ENCODE measurements at places on chromosomes 1 and 21.
A peak's percentile ranks its signal among the peaks of the same experiment; 100 is the strongest.

DNA sequence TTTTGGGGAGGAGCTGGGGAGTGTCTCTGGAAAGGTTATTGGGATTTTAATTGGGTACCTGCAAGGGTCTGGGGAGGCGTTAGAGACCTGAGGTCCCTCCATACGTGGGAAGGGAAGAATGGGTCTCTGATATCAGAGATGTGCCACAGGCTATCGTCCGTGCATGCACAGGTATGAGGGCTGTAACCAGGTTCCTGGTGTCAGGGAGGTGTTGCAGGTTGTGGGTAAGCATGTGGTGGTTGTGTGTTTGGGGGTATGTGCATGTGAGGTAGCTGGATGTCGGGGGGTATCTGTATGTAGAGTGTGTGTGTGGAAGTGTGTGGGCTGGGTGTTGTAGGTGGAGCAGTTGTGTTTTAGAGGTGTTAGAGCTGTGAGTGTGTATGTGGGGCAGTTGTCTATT is 8.3 kb downstream of the AHDC1 start:
- DNase-seq: no peak

GRCh38 chr1:200240656-200241055 is 169.2 kb downstream of the ZNF281 start:
- peak; percentile 14 for DNase-seq

DNA sequence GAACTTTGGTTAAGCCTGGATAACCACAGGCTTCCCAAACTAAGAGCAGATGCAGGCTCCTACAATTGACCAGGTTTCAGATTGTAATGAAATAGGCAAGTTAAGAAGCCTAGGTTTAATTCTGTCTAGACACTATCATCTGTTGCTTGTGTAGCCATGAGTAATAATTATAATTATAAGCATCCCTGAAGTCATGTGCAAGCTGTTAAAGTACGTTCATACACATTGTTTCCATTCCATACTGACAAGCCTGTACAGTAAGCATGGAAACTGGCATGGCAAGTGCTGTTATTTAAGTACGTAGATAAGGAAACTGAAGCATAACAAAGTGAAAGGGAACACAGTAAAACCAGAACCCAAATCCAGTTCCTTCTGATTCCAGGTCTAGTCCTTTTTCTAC is 557.2 kb upstream of the BEND5 start:
- DNase-seq: no peak

- peak; percentile 71 for DNase-seq
Observed at GRCh38 chr1:206923009-206923960, 1.5 kb upstream of the FCMR start.

- no peak for DNase-seq
Observed at GRCh38 chr1:10727751-10728232, 68.7 kb downstream of the CASZ1 start.

DNA sequence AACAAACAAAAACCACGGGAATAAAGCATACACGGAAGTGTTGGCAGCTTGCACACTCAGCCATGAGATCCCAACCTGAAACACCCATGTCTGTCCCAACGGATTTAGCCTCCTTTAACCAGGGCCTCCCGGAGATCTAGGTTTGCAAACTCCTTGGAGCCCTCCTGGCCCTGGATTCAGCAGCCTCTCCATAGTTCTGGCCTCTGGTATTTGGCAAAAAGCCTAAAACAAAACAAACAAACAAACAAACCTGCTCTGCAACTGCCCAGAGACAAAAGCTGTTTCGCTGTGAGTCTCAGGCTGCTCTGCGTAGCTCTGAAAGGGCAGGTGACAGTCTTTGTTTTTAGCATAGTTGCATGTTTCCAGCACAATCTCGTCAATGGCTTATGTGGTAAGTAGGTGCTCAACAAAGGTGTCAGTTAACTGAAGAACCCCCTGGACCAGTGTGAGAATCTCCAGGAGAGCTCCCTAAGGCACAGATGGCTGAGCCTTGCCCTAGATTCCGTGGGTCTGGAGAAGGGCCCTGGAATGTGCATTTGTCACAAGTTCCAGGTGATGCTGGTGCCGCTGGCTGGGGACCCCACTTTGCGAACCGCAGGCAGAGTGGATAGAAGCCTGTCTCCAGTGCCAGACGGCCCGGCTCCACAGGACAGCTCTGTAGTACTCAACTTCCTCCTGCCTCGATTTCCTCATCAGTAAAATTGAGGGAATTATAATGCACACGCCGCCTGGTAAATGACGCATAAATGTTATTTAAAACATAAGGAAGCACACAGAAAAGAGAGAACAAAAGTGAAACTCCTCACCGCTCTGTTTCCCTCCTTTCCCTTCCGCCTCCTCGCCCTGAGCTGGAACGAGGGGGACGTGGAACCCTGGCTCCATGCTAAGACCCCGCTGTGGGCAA is 86.2 kb downstream of the RIPK4 start:
- DNase-seq: no peak

DNA sequence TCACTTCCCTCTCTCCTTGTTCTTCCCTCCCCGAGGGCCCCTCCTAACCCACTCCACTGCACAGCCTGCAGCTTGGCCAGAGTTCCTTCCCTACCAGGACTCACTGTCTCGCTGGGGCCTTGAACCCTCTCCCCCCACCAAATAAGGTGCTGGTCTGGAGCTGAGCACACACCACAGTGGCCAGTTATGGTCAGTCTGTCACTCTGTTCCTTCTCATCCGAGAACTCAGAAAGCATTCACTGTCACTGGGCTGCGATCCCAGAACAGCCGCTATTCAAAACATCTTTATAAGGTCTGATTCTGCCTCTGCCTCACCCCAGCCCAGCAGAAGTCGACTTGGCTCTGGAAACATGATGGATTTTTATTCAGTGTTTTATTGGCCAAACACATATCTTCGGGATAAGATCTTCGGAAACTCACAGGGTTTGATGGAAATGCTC is 19.8 kb upstream of the LBR start:
- no peak for DNase-seq

- no peak for DNase-seq
Observed at GRCh38 chr1:15538771-15539170, 12.1 kb downstream of the DNAJC16 start.

DNA sequence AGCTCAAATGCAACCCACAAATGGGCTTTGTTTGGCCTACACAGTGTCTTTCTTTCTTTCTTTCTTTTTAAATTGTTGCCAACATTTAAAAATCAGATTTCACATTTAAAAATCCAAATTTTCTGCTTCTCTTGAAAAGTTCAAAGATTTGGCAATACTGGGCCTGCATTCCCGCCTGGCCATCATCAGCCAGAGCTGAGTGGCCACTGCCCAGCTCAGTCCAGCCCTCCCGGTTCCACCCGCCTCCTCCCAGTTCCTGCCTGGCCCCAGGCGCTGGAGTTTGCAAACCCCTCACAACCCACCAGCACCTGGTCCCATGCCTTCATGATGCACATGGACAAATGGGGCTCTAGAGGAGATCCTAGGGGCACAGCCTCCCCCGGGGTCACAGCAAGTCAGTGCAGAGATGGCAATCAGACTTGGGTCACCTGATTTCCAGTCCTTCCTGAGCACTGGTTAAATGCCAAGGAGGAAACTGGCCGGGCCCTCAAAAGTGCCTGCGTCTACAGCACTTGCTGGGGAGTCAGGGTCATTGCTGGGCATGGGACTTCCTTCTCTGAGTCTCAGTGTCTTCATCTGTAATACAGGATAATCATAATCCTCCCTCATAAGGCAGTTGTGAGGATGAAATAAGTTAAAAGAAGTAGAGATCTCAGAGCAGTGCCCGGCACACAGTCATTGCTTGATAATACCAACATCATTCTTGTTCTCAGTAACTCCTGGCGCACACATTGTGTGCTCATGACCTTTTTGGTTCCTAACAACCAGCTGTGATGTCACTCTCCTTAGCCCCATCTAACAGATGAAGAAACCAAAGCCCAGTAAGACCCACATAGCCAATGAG is 41.0 kb upstream of the LAPTM5 start:
- DNase-seq: no peak

- DNase-seq: peak; percentile 59
Observed at GRCh38 chr21:35528116-35529042, 479.3 kb upstream of the RUNX1 start.

GRCh38 chr1:218671573-218671972 is 326.4 kb downstream of the TGFB2 start:
- no peak for DNase-seq

GRCh38 chr1:43232482-43232881 is 37.3 kb upstream of the TMEM125 start:
- DNase-seq: no peak

DNA sequence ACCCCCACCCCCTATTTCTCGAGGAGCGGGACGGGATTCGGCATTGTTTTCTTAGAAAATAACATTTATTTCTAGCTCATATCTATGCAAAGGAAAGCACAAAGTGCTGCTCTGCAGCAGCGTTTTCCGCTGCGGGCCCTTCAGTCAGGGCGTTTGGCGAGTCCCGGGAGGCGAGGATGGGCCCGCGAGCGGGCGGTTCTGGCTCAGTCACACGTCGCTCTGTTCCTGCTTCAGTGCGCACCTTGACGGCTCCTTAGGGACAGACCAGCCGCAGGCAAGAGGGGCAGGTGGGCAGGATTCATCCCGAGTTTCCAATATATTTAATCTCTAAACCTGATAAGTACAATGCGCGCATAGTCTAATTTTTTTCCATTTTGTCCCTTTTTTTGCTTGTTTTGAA is 5.7 kb downstream of the DMRTA2 start:
- DNase-seq: no peak

- DNase-seq: no peak
Observed at GRCh38 chr1:247347477-247348222, 16.0 kb upstream of the ZNF496 start.

GRCh38 chr1:228979774-228980173 is 244.5 kb downstream of the RHOU start:
- DNase-seq: no peak

DNA sequence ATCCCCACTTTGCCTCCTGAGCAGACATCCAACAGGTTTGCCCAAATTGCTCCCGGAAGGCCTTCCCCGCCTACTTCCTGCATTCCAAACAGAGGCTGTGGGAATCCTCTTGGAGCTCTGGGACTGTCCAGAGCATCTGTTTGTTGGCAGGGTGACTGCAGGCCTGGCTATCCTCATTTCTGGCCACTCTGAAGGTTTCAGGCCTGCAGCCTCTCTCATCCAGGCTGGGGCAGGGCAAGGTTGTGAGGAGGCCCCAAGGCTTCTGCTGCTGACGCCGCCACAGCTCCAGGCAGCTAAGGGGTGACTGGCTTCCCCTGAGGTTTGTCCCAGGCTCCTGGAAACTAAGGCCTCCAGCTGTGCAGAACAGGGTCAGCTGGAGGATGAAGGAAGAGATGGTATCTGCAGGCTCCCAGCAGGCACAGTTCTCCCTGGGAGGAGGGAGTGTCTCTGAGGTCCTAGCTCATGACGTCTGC is 11.3 kb downstream of the CDK18 start:
- no peak for DNase-seq

GRCh38 chr1:220894924-220895256 is 15.6 kb downstream of the HLX start:
- no peak for DNase-seq

DNA sequence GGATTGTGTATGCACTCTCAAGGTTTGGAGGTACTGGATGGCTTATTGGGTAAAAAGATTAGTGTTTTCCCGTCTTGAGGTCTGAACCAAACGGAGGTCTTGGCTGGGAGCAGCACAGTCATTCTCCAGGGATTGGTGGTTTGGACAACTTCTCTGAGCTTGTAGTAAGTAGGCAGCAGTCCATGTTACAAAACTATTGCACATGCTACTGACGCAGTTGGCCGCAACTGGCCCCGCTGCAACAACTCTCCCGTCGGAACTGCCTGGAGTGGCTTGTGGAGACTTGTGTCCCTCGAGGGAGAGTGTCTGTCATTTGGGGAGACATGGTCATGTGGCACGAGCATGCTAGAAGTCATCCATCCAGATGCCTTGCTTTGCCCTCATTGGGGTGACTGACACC is 276.0 kb downstream of the TM2D1 start:
- DNase-seq: no peak

DNA sequence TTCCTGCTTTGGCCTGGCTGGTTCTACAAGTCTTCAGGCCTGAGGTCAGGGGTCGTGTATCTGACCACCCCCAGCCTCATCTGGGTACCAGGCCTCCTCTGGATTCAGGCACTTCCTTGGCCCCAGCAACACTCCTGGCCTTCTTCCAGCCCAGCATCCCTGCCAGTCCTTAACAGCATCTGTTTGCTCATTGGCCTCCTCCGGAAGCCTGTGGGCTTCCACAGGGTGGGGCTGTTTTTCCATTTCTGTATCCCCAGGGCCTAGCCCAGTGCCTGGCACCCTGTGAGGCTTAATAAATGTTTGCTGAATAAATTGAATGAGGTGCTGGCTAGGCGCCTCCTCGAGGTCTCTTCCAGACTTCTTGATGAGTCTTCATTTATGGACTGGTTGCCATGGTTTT is 21.5 kb upstream of the GPR37L1 start:
- DNase-seq: no peak

- DNase-seq: peak; percentile 13
Observed at GRCh38 chr1:109632671-109633346, 13.2 kb downstream of the AMPD2 start.

DNA sequence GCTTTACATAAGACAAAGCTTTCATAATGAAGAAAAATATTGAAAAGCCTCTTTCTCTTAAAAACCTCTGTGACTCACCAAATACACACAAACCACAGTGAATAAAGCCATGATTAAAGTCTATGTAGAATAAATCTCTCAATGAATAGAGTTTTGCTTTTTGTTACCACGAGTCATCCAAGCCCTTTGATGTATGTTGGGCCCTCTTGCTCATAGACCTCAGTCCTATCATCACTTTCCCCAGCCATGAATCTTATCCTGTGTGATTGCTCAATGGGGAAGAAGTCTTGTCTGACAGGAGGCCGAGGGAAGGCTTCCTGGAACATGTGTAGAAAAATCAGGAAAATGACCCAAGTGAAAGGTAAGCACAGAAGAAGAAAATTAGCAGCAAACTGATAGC is 60.8 kb downstream of the NGF start:
- no peak for DNase-seq

DNA sequence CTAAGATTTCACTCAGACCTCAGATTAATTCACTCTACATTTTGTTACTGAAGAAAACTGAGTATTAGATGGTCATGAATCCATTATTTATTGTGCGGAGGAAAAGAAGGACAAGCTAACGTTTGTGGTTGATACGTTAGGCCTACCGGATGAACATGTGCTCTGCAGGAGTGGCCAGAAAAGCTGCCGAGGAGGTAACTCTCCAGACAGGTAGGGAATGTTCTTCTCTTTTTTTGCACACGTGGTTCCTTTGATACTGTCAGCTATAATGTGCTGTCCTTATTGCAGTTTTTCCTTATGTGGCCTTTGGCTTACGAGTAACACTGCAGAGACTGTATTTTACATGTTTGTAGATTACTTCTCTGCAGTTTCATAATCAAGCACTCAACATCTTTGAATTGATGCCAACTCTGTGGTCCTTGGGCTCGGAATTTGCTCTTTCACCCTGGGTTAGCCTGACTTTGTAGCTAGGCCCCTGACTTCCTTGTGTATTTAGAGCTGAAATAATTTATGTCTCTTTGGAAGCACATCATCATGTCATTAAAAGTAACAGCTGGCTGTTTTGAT is 13.6 kb downstream of the MTR start:
- no peak for DNase-seq

- peak; percentile 80 for DNase-seq
Observed at GRCh38 chr1:109113590-109114341, at the start of gene ELAPOR1. Gene ELAPOR1 (plus strand): TSS chr1:109114115. CDS start chr1:109114184, 69 bp downstream.

DNA sequence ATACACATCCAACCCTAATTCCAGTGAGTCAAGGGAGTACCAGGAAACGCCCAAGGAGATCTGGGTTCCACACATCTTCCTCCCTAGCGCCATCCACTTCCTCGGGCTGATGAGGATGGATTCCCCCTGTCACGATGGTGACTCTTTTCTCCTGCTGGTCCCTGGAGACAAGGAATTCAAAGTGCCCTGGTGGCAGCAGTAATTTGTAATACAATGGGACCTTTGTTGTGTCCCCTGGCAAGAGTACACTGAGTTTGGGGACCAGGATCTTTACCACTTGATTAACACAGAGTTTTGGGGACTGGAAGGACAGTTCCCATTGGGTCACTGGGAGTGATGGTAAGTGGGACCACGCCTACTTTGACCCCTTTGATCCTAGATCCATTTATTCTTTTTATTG is 9.4 kb upstream of the JAK1 start:
- DNase-seq: no peak

Data from stimulated activated CD4-positive, alpha-beta T cell treated with anti-CD3 and anti-CD28 coated beads, Interleukin-2, amount 100 ng/mL, for 24 hours (primary cell).